ENCODE measurements at places on chromosomes 2 and 18.
A peak's percentile ranks its signal among the peaks of the same experiment; 100 is the strongest.

GRCh38 chr2:196341277-196341841 is 170.0 kb upstream of the STK17B start:
- no peak for DNase-seq

DNA sequence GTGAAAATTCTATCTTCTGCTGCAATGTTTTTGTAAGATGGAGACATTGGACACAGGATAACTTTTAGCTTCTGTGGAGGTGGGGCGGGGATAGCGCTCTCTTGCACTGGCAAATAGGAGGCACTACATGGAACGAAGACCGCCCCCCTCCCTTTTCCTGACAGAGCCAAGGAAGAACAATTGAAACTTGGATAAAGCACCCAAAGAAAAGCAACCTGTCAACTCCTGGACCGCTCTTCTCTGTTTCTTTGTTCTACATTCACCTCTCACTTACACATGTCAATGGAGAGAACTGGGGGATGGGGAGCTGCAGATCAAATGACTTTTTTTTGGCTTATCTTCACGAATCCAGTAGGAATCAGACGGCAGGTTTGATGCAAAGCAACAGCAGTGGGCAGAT is 126.3 kb upstream of the CHAC2 start:
- DNase-seq, result no peak

GRCh38 chr18:57826252-57826651 is 23.1 kb upstream of the ATP8B1 start:
- DNase-seq, result no peak

- no peak for DNase-seq
Measured at GRCh38 chr2:216420367-216421101, 8.2 kb downstream of the SMARCAL1 start.

GRCh38 chr2:149552226-149552625 is 35.3 kb downstream of the MMADHC start:
- no peak for DNase-seq

- DNase-seq, result no peak
Measured at GRCh38 chr2:239598011-239598731, 197.4 kb upstream of the HDAC4 start.

GRCh38 chr18:10453806-10454680 is at the start of gene APCDD1:
Gene APCDD1, plus strand, starts transcription at chr18:10454635. Its CDS starts 347 bp downstream, at chr18:10454982.
- DNase-seq, result peak; percentile 57

DNA sequence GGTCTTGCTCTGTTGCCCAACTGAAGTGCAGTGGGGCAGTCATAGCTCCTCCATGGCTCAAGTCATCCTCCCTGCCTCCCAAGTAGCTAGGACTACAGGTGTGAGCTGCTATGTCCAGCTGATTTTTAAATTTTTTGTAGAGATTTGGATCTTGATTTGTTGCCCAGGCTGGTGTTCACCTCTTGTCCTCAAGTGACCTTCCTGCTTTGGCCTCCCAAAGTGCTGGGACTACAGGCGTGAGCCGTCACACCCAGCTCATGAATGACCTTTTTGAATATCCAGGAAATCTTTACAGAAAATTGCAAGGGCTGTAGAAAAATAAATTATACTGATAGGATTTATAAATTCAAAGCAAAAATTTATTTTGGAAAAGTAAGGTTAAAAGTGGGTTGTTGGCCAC is 17.4 kb downstream of the ACTR3 start:
- no peak for DNase-seq

DNA sequence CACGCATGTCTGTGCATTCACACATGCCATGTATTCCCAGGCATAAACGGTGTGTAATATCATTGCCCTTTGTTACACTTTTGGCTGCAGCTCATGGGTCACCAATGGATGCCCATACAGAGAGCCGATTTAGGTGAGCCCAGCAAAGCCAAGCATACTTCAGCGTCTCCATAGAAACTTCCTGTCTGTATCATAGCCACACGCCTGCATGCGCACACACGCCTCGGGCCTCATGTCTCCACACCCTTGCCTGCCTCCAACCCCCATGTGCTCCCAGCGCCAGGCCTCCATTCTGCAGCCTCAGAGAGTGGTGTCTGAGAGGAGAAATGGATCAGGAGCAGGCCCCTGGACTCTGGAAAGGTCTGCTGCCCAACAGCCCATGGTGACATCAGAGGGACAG is 33.5 kb upstream of the SELENOI start:
- no peak for DNase-seq

- no peak for DNase-seq
Measured at GRCh38 chr18:48945953-48946217, 4.9 kb downstream of the SMAD7 start.

DNA sequence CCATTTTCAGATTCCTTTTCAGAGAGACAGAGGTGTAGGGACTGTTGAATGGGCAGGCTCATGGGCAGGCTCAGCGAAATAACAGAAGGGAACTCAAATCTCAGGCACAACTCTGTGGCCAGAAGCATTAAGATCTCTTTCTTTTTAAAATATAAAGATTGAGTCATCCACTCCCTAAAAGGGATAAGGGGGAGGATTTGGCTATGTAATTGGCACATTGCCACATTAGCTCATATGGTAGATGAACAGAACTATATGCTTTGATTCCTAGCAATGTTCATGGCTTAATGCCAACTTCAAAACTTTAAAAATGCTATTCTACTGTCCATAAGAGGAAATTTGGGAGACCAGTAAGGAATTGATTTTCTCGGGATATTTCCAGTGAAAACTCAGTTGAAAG is 53.8 kb upstream of the SLC5A7 start:
- DNase-seq, result peak; percentile 85

DNA sequence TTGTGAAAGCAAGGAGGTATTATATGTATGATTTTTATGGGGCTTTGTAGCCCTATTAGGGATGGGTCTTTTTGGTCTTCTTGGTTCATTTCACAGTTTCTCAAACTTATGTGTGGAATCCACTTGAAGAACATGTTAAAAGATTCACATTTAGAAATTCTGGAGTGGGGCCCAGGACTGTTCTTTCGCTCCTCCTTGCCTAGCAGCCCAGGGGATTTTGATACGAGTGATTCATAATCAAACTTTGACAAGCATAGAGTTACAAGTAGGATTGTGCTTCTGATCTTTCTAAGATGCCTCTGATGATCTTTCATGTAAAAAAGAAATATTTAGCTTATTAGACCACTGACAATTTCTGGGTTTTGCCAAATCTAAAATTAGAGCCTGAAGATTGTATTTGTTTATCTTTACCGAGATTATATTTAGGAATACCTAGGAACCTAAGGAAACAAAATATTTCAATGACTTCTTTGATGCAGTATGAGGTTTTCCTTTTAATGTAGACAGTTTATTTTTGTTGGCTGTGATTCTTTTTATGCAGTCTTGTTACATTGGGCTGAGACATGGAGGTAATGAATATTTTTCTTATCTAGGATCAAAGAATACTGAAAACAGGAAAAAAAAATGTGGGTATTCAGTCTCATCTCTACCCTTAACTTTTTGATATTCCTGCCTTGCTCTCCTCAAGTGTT is 324.0 kb downstream of the PARD3B start:
- DNase-seq, result peak; percentile 17

DNA sequence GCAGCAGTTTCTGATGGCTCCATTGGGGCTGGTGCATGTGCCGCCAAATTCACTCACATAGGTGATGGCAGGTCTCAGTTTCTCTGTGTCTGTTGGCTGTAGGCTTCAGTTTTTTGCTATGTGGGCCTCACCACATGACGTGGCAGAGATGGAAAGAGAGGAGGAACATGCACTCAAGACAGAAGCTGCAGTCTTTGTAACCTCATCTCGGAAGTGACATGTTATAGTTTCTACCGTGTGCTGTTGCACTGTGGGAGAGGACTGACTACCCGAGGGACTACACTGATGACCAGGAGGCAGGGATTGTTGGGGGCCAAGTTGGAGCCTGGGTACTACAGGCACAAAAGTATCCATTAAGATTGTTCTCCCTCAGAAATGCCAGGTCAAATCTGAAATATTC is 9.2 kb upstream of the CNRIP1 start:
- DNase-seq, result no peak

GRCh38 chr2:28225473-28226080 is 167.1 kb upstream of the FOSL2 start:
- DNase-seq, result peak; percentile 50

DNA sequence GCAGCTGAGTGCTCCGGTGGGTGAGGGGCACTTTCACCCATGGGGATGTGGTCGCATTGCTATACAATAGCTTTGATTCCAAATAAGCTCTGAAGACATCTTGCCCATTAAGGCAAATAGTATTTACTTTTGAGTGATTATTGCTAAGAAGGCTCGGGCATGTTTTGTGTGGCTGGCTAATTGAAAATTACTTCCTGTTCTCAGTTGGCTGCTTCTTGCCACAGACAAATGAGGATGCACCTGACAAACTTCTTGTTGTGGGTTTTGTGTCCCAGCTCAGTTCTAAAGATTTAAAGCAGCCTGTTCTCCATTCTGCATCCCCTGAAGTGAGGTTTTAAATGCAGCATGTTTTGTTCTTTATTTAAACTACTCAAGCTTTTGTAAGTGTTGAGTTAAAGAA is 88.3 kb downstream of the KCNS3 start:
- DNase-seq, result no peak

DNA sequence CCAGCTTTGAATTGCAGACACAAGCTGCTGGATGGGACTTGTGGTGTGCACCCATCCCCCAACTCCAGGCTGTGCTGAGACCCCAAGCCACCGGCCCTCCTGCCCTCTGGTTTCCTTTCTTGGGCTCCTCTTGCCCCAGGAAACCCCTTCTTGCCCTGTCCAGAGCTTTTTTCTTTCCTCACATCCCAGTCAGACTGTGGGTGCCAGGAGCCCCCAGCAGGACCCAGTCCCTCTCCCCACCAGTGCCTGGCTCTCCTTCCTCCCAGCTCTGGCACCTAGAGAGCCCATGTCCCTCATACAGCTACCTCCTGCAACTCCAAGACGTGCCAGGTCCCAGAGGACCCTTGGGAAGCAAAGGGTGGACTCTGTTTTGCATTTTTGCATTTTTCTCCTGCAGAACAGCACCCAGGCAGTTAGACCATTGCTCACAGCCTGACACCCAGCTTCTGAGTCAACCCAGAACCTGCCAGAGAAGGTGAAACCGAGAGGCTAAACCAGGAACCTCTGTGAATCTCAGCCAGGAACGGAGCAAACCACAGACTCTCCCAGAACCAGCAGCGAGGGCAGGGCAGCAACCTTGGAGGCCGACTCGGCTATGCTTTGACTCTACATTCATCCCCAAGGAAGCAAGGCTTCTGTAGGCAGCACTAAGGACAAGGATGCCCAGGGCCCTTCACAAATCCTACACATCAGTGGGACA is 221.1 kb downstream of the ANAPC1 start:
- DNase-seq, result peak; percentile 20

GRCh38 chr2:10493075-10493633 is 45.0 kb upstream of the ODC1 start:
- DNase-seq, result no peak

DNA sequence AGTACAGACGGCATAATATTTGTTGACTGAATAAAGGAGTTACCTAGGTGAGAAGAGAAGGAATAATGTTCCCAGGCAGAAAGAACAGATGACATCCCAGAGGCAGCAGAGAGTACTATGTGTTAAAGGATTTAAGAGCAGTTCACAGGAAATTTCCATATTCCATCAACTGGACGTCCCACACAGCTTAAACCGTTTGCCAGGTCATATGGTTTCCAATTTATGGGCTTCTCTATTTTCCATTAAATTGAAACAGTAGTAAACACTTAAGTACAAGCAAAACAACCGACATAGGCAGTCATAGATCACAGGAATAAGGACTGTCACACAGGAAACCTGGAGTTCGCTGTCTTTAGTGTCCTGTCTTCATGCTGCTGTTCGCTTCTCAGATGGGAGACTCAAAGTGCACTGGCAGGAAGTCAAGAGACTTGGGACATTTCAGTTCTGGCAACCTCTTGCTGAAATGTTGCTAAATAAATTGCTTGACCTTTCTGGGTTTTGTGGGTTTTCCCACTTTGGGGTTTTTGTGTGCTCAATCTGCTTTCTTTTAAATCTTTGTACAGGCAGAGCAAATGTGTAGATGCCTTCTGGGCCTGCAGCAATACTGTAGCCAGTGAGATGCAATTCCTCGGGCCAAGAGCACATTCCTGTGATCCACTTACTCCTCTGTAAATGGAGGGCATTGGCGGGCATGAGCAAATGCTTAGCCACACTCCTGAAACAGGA is 5.8 kb upstream of the PIEZO2 start:
- no peak for DNase-seq

DNA sequence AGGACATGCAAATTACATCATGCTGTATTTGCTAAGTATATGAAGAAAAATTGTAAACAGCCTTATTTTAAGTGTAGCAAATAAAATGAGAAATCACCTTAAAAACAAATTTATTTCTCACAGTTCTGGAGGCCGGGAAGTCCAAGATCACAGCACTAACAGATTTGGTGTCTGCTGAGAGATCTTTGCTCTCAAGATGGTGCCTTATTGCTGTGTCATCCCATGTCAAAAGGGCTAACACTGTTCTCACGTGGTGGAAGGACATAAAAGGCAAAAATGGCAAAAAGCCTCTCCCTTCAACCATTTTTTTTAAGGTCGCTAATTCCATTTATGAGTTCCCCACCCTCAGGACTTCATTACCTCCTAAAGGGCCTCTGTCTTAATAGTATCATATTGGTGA is 12.1 kb downstream of the XRCC5 start:
- DNase-seq, result no peak

- DNase-seq, result no peak
Measured at GRCh38 chr2:168671932-168672331, 130.5 kb upstream of the NOSTRIN start.

GRCh38 chr2:98944775-98945174 is 8.8 kb upstream of the CRACDL start:
- peak; percentile 68 for DNase-seq

- no peak for DNase-seq
Measured at GRCh38 chr18:12765126-12765525, 62.3 kb downstream of the PSMG2 start.

Measured in fibroblast of skin of abdomen (primary cell).